ENCODE measurements at places on chromosomes 13 and 19.

DNA sequence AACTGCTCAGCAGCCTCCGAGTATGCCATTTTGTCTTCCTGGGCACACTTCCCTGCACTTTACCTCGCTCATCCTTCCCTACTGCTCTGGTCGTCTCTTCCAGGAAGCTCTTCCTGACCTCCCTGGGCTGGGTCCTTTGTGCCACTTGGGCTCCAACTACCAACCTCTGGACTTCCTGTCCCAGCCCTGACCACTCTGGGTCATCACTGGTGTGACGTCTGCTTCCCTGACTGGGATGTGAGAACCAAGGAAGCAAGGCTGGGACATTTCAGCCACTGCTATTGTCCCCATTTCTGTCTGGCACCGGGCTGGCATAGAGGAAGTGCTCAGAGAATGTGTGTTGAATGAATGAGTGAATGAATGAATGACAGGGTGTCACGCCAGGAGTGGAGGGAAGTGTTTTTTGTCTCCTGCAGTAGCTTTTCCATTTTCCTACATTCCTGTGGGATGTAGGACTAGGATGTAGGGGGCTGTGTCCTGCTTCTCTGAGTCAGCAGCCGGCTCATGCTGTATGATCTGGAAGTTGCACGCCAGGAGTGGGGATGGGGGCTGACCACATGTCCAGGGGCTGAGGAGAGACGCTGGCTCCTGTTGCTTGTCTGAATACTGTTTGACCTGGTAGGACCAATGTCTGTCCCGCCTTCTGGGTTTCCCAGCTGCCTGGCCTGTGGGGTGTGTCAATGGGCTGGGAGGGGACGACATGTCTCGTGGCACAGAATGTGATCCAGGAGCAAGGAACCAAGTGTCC, 14.7 kb downstream of the NOVA2 start:
- no peak for DNase-seq

- no peak for DNase-seq
Measured at GRCh38 chr13:22090106-22090505, 419.2 kb downstream of the FGF9 start.

GRCh38 chr19:49272204-49272603, 52.8 kb downstream of the SLC6A16 start:
- no peak for DNase-seq

- no peak for DNase-seq
Measured at GRCh38 chr13:68257111-68257842, 1027.1 kb upstream of the PCDH9 start.

DNA sequence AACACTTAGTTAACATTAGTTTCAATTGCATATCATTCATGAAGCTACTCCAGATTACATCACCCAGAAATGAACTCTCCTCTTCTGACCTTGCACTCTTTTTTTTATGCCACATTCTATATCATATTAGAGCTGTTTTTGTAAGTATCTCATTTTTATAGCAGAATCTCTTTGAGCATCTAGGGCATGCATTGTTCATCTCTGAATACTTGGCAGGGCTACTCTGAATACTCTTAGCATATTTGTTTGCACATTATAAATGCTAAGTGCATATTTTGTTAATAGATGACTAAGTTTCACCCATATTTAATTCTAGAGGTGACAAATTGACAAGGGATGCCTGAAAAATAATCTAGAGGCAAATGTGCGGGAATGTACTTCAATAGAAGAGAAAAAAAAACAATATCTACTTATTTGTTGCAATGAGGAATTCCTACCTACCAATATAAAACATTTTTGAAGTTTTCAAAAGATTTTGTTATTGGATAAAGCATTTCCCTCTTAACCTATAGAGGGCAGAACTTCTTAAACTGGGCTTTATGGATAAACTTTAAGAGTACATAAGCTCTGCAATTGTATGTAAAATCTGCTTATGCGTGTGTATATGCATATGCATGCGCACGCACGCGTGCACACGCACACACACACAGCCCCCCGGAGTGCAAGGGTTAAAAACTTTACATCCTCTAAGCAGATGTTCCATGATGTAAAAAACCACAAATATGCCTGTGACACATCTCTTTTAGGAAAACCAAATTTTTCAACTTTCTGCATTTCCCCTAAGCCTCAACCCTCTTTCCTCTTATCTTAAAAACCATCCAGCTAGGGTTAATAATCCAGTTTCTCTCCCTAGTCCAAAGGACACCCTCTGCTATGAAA, 73.0 kb upstream of the OXGR1 start:
- DNase-seq = no peak

DNA sequence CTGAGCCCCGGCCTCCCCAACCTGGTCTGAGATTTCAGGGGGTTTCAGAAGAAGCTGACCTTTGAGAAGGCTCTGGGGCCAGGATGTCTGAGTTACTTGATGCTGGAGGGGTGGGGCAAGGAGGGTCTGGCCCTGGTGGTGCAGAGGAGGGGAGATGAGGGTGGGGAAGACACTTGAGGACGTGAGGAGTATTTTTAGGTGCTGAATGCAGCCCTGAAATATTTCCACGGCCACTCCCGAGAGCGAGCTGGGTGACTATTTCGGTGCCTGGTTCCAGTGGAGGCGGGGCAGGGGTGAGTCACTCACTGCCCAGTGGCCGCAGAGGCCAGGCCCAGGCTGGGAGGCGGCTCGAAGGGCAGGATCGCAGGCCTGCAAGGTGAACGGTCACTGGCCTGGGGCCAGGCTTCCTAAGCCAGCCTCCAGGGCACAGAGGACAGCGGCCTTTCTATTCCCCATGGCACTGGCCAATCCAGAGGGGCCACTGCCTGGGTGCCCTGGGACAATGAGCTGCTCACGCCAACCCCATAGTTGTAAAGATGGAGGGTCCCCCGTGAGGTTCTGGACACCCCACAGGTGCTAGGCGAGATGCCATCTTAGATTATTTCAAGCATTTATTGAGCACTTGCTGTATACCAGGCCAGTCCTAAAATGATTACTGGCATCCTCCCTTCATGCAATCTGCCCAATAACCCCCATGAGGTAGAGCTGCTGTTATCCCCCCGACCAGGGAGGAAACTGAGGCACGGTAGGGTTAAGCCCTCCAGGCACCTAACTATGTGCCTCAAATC, 19.7 kb upstream of the JUND start:
- no peak for DNase-seq

DNA sequence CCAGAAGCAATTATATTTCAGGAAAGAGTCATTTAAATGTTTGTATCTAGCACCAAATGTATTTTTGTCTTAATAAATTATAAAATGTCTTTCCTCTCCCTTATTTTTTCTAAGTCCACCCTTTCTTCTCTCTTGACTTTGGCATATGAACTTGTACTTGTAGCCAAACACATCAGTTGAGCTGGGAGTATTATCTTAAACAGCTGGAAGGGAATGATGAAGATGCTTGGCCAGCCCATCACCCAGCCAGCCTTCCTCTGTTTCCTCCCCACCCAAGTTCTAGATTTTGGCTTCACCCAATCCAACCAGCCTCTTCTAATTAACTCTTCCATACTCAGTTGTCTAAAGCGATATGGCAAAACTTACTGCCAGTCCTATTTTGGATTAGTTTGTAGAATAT, 272.5 kb downstream of the ENOX1 start:
- DNase-seq = no peak

DNA sequence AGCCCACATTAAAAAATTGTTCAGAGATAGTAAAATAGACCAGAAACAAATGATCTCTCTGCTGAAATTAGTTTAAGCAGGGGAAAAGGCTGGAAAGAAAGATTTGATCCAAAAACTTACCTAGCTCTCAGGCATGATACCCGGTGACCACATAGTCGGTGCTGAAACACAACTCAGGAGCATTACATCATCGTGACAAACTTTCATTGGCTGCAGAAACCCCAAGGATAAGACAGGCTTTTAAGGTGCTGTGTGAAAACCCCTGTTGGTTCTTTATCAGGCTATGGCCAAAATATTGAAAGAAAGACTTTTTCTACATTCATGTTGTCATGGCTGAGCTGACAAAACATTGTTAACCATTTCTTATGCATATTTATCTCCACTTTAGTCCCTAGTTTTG, 171.7 kb upstream of the KLF12 start:
- no peak for DNase-seq

GRCh38 chr13:58946274-58946673, 1217.5 kb downstream of the DIAPH3 start:
- DNase-seq = no peak

- DNase-seq = no peak
Measured at GRCh38 chr13:99953138-99953755, 18.3 kb downstream of the ZIC5 start.

GRCh38 chr19:15300533-15301197, 31.7 kb downstream of the BRD4 start:
- DNase-seq = no peak

GRCh38 chr13:109885235-109885634, 98.9 kb upstream of the IRS2 start:
- no peak for DNase-seq

GRCh38 chr19:35375505-35376307, 4.8 kb downstream of the GPR42 start:
- DNase-seq = no peak

DNA sequence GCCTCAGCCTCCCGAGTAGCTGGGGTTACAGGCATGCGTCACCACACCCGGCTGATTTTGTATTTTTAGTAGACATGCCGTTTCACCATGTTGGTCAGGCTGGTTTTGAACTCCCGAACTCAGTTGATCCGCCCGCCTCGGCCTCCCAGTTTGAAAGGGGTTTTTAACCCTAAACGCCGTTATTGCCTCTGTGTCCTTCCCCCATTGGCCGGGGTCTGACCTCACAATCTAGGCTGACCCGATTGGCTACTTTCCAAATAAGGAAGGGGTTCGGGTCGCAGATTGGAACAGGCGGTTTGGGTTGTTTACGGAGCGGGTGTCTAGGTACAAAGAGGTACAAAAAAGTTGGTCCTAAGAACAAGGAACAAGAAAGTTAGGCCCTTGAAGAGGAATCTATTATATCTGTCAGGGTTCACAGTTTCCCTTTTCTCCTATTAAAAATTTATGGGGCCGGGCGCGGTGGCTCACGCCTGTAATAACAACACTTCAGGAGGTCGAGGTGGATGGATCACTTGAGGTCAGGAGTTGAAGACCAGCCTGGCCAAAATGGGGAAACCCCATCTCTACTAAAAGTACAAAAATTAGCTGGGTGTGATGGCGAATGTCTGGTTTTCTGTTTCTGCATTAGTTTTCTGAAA, 1.0 kb downstream of the ZNF253 start:
- peak; percentile 27 for DNase-seq

GRCh38 chr13:110771194-110771593, 57.7 kb downstream of the ING1 start:
- no peak for DNase-seq

DNA sequence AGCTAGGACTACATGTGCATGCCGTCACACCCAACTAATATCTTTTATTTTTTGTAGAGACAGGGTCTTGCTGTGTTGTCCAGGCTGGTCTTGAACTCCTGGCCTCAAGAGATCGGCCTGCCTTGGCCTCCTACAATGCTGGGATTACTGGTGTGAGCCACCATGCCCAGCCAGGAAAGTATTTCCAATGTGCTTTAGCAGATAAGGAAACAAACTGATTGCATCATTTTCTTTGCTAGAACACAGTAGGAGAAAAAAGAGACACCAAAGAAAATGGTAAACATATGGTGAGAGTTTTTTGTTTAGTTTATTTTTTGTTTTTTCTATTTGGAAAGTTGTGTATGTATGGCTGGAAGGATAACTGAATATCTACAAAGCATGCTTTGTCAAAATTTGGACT, 46.9 kb upstream of the AKAP11 start:
- DNase-seq = no peak

GRCh38 chr13:97464561-97464960, 30.6 kb downstream of the RAP2A start:
- DNase-seq = no peak

DNA sequence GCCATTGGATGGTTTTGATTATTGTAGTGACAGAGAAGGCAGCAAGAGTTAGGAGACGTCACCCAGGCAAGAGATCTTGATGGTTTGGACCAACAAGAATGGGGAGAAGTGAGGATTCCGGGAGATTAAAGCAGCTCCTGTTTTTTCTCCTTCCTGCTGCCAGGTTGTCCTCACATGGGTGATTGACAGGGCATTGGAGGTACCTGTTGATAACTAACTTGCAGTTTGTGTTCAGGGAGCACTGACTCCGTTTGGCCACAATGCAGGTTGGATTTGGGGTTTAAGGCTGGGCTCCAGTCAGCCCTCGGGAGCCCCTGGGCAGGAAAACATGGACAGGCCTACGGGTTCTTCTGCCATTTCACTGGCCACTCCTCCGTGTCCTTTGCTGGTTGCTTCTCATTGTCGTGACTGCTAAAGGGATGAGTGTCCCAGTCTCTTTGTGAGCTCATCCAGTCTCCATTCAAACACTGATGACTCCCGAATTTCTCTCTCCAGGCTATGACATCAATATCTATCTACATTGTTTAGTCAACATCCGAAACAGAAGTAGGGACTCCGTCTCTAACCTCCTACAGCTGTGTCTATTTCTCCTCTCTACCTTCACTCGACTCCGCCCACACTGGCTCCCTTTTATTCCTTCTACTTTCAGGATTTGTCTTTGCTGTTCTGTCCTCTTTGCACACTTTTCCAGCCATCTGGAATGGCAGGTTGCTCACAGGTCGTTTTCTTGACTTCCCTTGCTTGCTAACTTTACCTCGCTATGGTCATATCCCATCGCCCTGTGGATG, 1.3 kb upstream of the PTOV1 start:
- DNase-seq = no peak

DNA sequence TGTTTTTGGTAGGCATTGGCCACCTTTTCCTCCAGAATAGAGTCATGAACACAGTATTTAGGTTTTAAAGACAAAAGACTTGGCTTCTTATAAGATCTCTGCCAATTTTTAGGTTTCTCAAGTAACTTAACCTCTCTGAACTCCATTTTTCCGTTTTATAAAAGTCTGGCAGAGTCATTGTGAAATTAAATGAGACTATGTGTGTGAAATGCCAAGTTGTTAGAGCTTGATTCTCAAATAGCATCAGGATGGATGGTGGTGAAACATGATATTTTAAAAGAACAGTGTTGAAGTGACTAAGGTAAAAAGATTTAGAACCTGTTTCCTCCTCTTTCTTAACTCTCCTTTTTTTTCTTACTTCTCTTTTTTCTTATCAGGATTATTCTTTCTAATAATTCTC, 617.7 kb upstream of the SLITRK1 start:
- DNase-seq = no peak

Measured in T follicular helper cell (primary cell).